Hematopoietic multipotent progenitor cell treated with erythropoietin and hydrocortisone succinate and interleukin-3 and kit ligand, for 6 days (in vitro differentiated cells): ENCODE measurements at places on chromosomes 12 and 14.

GRCh38 chr14:65792208-65792905, 379.8 kb downstream of the FUT8 start:
- no peak for DNase-seq

- DNase-seq: no peak
Measured at GRCh38 chr14:34851395-34851794, 23.8 kb downstream of the BAZ1A start.

DNA sequence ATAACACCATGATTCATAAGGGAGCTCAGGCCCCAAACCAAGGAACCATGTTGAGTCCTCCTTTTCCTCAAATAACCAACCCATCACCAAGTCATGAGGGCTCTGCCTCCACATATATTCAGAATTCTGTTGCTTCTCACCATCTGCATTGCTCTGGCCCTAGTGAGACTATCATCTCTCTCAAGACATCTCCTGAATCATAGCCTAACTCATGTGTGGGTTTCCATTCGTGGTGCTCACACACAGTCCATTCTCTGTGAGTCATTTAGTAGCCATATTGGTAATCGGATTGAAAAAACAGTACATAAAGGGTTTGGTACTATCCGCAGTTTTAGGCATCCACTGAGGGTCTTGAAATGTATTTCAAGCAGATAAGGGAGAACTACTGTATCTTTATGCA, 5.1 kb upstream of the SLC38A2 start:
- DNase-seq: no peak

- DNase-seq: no peak
Measured at GRCh38 chr12:5588591-5588990, 156.7 kb downstream of the NTF3 start.

DNA sequence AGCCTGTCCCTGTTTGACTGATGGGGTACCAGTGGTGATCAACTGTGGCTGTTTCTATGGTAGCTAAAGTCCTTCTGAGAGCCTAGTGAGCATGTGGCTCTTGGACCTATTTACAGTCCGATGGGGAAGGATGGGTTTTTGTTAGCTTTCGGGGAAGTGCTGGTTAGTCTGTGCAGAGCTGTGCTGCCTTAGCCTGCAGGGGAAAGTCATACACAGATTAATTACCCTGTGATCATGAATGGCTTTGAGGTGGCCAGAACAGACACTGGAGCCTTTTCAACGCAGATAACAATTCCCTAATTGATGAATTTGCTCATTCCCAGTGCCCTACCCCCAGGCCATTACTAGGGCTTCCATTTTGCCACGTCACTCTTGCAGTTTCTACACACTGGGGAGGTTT, 99.7 kb downstream of the WSCD2 start:
- no peak for DNase-seq

DNA sequence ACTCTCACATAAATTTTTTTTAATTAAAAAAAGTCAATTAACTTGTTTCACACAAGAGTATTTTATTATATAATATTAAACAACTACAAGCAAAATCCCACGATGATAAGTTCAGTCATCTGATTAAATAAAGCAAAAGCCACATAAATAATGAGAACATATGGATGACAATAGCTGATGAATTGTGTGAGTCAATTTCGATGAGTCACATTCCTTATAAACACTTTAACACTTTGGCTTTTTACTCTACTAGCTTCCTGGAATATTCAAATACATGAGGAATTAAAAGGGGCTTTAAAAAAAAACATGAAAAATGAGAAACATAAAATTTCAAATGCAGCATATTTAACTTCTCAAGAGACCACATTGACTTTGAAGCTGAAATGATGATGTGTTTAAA, 95.3 kb downstream of the BCAT1 start:
- no peak for DNase-seq

DNA sequence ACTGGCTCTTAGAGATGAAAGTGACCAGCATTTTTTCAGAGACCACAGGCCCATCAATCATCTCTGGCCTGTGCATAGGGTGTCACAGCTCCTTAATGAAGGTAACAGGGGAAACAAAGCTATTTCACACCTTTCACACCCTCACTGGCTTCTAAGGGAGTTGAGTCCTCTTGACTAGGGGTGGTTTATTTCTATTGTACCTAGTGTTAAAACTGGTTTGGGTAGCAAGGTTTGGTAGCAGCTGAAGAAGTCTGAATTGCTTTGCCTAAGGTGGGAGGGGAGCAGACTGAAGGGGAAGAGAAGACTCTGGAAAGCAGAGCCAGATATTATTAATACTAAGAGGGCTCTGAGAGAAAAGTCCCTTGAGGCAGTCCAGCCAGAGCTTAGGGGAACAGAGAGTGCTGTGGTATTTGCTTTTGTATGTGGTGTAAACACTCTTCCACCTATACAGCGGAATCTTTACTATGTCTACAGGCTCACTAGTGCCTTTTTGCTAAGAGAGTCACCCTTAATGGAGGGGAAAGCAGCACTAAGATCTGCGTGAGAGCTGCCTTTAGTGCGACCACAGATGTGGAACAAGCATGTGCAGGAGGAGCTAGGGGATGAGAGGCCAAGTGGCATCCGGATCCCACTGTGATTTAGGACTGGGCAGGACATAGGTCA, 95.8 kb downstream of the STXBP6 start:
- DNase-seq: no peak

- DNase-seq: peak; percentile 31
Measured at GRCh38 chr12:131511391-131511802, 199.5 kb upstream of the SFSWAP start.

DNA sequence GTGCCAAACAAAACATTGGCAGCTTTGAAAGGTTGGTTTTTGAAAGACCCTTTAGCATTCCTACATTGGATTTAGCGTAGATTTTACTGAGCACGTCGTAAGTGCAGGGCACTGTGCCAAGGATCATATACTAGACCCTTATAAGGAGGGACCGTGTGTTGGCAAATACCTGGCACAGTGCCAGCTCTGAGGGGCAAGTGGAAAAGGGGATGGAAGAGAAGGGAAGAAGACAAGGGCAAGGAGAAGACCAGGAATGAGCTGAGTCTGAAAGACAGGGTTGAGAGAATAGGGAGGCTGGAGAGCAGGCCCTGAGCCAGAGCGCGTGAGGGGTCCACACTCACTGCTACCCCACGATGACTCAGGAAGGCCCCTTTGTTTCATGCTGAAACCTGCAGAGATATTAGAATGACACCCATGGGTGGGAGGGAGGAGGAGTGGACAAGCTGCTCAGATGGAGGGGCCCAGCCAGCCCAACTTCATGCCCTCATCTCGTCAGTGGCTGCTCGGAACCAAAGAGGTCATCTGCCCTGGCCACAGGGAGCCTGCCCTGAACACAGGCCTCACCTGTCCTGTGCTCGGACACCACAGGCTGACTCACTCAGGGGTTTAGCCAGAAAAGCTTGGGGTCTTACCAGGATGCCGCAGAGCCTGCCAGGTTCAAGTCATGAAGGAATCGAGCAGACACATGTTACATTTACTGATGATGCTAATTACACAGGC, 25.0 kb downstream of the RAB35 start:
- no peak for DNase-seq

DNA sequence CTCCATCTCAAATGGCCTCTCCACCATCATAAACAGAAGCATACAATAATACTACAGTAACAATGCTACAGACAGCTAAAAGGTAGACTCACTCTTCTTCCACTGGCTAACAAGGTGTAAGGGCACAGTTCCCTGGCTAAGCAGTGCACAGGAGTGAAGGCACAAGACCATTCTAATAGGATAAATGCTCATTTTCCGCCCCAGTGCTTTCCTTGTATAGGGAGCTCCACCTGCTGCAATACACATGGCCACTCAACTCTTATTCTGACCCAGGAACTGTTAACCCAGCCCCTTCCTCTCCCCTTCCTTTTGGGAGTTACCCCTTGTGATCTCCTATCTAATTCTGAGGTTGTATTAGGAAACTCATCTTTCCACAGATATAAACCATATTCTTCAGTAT, 124.6 kb downstream of the KCNK10 start:
- DNase-seq: no peak

GRCh38 chr14:77018785-77019184, 9.7 kb downstream of the IRF2BPL start:
- DNase-seq: no peak

GRCh38 chr14:69092840-69093422, 60.0 kb downstream of the DCAF5 start:
- no peak for DNase-seq

GRCh38 chr14:44405011-44405486, 102.0 kb downstream of the FSCB start:
- no peak for DNase-seq

- no peak for DNase-seq
Measured at GRCh38 chr14:77107228-77107627, 9.2 kb downstream of the CIPC start.

- no peak for DNase-seq
Measured at GRCh38 chr12:15520083-15520482, 197.8 kb downstream of the PTPRO start.

DNA sequence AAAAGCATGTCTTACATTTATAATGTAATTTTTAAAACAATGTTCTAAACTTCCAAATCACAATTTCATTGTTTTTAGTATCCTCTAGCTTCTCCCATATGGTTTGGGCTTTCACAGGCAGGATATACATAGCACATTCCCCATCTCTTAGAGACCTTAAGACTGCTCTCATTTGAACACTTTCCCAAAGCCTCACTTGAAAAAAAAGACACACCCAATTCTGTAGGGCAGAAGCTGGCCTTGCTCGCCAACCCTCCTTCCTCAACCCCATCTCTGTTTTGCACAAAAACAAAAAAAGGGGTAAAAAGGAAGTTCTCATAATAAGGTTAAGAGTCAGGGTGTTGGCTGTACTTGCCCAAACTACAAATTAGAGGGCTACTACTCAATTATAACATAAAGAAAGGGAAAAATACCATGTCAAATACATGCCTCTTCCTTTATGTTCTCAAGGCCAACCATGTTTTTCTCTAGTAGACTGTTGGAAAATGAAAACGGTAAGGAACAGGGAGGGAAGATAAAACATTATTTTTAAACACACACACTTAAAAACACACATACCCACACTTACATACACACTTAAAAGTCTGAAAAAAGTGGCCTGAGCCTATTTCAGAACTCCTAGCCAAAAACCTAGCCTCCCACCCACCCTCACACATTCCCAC, 9.9 kb upstream of the KANSL2 start:
- no peak for DNase-seq

DNA sequence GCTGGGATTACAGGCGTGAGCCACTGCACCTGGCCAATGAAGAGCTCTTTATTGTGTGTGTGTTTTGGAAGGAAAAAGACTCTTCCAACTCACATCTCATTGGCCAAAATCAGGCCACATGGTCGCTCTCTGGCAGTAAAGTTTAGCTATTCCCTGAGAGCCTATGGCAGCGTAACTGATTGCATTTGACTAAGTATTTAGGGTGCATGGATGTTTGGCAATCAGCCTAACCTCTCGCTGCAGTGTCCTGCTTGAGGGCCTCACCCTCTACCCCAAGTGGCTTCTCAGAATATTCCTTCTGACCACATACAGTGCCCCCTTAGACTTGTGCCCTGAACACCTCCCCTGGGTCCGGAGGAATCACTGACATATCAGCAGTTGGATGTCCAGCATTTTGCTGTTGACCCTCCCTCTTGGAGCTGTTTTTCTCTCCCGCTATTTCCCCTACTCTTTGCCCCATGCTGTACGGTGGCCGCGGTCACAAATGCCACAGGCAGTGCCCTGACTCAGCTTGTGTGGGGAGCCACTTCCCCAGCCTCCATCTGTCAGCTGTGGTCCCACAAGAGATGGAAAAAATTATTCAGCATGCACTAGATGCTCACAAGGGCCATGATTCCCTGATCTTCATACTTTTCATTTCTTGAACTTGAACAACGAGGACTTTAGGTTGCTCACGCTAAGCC, 9.5 kb downstream of the PHETA1 start:
- peak; percentile 72 for DNase-seq

- no peak for DNase-seq
Measured at GRCh38 chr12:110943373-110943772, 23.0 kb upstream of the MYL2 start.

- peak; percentile 12 for DNase-seq
Measured at GRCh38 chr12:75289753-75290152, 40.4 kb downstream of the CAPS2 start.

GRCh38 chr14:72868500-72868899, 25.4 kb downstream of the DPF3 start:
- DNase-seq: no peak

DNA sequence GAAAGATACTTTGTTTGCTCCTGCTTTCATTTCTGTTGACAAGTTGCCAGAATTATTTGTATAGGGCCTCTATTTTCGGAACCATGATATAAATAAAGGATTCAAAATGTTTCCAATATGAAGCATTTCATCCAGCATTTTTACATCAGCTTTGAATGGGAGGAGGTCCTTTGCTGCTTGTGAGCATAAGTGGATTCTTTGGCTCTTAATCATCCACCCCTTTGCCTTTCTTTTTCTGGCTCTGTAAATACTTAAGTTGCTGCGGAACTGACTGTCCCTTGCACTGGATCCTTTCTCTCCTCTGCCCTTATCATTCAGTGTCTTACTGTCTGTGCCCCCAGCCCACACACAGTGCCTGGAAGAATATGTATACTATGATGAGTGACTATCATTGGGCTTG, 357.3 kb upstream of the RGS6 start:
- DNase-seq: no peak

- DNase-seq: no peak
Measured at GRCh38 chr12:89950421-89950820, 241.8 kb upstream of the ATP2B1 start.

DNA sequence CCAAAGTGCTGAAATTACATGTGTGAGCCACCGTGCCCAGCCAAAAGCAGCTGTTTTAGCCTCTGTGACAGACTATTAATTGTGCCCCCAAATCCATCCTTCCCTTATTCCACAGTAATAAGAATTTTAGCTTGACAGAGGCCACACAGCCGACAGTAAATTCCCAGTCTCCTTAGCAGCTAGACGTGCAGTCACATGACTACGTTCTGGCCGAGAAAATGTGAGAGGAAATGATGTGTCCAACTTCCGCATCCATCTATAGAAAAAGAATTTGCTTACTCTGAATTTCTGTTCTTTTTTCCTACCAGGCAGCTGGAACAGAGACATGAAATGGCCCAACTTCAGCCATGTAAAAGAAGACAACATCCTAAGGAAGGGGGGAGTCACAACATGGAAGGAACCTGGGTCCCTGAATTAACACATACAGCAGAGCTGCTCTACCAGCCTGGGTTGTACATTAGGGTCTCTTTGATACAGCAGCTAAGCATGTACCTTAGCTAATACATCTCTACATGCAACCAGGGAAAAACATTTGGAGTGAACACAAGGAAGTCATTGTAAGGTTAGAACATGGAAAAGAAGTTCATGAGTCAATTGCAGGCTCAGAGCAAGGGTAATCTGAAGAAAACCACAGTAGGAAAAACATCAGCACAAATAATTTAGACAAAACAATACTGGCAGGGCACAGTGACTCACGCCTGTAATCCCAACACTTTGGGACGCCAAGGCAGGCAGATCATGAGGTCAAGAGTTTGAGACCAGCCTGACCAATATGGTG, 35.5 kb downstream of the CIT start:
- no peak for DNase-seq

DNA sequence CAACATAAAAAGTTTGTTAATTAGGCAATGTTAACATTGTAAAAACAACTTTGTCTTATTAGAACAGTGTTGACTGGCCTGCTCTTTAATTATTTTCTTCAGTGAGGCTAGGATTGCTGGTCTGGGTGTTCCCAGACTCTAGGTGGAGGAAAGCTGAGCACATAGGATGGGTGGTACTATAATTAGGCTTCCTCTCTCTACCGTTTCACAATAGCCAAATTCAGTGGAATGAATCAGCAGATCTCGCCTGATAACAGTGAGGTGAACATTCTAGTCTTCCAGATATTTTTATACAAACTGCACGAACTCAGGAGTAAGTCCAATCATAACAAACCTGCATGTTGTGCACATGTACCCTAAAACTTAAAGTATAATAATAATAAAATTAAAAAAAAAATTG, 11.9 kb downstream of the PTGDR start:
- peak; percentile 67 for DNase-seq
